T-helper 17 cell (primary cell): ENCODE measurements at places on chromosomes 5 and 9. TPM values are rescaled to one million over a fixed set of nuclear protein-coding genes. Genes with fewer than 3 reads are reported as not detected.

The GABRP gene
- total RNA-seq = not detected

- H3K36me3 ChIP-seq = no peaks in the 10 kb centered on the region
- no peak for DNase-seq
- peaks cover 23% of the 10 kb centered on the region for H3K4me1 ChIP-seq
- no peak overlapping the region for H3K4me3 ChIP-seq
- H3K27me3 ChIP-seq = peaks cover 5% of the 10 kb centered on the region
Observed at GRCh38 chr9:32345243-32345642, 39.2 kb upstream of the ACO1 start.

The MOB3B gene
- total RNA-seq = 0.42 TPM

- H3K4me1 ChIP-seq = no peaks in the 10 kb centered on the region
- H3K27ac ChIP-seq = no peak overlapping the region
- H3K27me3 ChIP-seq = no peaks in the 10 kb centered on the region
- no peak overlapping the region for H3K4me3 ChIP-seq
- no peaks in the 10 kb centered on the region for H3K36me3 ChIP-seq
Observed at GRCh38 chr9:115855458-115856133, 298.0 kb upstream of the PAPPA start.

DNA sequence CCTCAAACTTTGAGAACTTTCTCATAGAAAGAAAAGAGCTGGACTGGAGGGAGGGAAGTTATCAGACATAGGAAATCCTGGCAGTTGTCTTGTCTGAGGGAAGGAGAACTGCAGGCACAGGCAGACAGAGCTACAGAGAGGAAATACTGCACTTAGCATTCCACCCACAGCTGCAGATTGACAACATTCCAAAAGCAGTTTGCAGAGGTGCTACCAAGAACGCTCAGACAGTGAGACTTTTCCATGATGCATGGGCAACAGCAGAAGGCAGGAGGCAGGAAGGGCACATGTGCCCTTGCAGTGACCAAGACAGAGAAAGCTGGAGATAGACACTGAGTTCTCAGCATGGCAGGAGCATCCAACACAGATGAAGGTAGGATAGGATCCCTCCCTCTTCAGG lies 327.5 kb upstream of the ZNF462 start:
- H3K27ac ChIP-seq = no peak overlapping the region
- H3K4me3 ChIP-seq = no peak overlapping the region
- no peaks in the 10 kb centered on the region for H3K27me3 ChIP-seq
- DNase-seq = no peak
- no peaks in the 10 kb centered on the region for H3K4me1 ChIP-seq

The SPEF2 gene
- 4.5 TPM for total RNA-seq

The RAB14 gene
- total RNA-seq = 49.8 TPM

- peaks cover 3% of the 10 kb centered on the region for H3K4me1 ChIP-seq
- no peak overlapping the region for H3K4me3 ChIP-seq
- no peak overlapping the region for H3K27ac ChIP-seq
- H3K27me3 ChIP-seq = no peaks in the 10 kb centered on the region
Observed at GRCh38 chr9:95261890-95262289, 55.6 kb downstream of the FANCC start.

DNA sequence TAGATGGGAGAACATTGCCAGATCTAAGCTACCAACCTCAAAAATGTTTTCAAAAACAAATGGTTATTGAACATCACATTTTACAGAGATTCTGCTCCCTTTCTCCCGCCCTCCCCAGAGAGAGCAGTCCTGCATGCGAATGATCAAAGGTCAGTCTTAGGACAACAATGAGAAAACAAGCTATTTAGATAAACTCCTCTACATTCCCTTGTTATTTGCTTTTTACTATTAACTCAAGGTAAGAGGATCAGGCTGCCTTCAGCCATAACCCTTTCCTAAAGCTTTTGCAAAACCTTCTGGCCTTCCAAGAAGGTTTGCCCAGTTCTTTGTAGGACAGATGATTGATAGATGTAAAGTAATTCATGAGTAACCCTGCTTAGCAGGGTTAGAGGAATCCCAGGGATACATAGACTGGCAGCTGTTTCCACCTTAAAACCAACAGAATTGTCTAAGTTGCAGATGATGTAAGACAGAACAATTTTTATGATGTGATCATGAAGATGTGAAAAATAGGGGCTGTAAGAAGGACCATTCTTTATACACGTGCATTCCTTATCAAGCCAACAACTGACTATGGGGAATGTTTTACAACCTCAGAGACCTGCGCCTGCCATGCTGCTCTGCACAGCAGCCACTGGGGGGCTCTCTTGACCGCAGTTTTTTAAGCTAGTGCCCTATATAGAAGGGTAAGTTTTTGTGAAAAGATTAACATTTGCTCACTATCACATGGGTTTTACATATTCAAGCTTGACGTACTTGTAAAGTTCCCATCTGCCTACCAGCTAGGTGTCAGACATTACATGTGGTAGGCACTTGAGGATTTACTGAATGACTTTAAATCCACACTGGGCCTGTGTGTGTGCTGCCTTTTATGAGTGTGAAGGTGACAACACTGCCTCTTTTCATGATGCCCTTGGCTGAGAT lies 2.3 kb upstream of the ZNF782 start:
- H3K36me3 ChIP-seq = peaks cover 3% of the 10 kb centered on the region
- H3K27ac ChIP-seq = peak overlapping the region; percentile 16
- peak; percentile 48 for DNase-seq
- peaks cover 7% of the 10 kb centered on the region for H3K27me3 ChIP-seq
- no peak overlapping the region for H3K4me3 ChIP-seq
- peaks cover 26% of the 10 kb centered on the region for H3K4me1 ChIP-seq

- H3K4me3 ChIP-seq = no peak overlapping the region
- H3K4me1 ChIP-seq = no peaks in the 10 kb centered on the region
- no peaks in the 10 kb centered on the region for H3K36me3 ChIP-seq
- H3K27me3 ChIP-seq = peaks cover 26% of the 10 kb centered on the region
- DNase-seq = no peak
Observed at GRCh38 chr5:107425541-107426031, 245.2 kb downstream of the EFNA5 start.

DNA sequence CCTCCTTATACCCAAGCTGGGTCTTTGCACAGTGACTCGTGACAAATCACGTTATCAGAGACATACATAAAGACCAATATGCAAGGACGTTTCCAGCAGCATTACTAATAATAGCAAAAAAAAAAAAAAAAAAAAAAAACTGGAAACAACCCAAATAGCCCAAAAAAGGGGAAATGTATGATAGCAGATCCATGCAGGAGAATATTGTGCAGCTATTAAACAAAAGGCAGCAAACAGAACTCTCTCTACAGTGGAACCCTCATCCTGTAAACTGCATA lies 37.7 kb downstream of the C5orf15 start:
- no peak for DNase-seq
- peaks cover 6% of the 10 kb centered on the region for H3K27me3 ChIP-seq
- peaks cover 2% of the 10 kb centered on the region for H3K36me3 ChIP-seq
- H3K4me3 ChIP-seq = peak overlapping the region; percentile 78

DNA sequence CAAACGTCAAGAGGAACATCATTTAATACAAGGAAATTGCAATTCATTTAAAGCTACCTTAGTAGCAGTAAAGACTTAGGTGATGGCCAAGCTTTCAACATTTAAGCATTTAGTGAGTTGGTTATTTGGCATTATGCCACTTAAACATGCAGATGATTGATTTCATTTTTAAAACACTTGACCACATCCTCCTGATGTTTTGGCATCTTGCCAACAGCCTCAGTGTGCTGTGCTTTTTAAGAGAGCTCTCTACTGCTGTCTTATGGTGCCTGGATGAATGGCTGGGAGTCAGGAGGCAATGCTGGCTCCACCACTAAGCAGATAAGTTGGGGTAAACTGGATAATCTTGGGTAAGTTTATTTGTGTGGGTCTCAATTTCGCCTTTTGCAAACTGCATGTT lies 364.5 kb downstream of the MAN2A1 start:
- peaks cover 16% of the 10 kb centered on the region for H3K4me1 ChIP-seq
- no peaks in the 10 kb centered on the region for H3K36me3 ChIP-seq
- peaks cover 11% of the 10 kb centered on the region for H3K27me3 ChIP-seq

- H3K4me3 ChIP-seq = peak overlapping the region; percentile 92
- no peaks in the 10 kb centered on the region for H3K27me3 ChIP-seq
- H3K4me1 ChIP-seq = peaks cover 8% of the 10 kb centered on the region
- no peak for DNase-seq
- H3K36me3 ChIP-seq = no peaks in the 10 kb centered on the region
Observed at GRCh38 chr5:149732324-149733128, 2.4 kb downstream of the PPARGC1B start.

GRCh38 chr9:128903871-128904620 lies 16.7 kb upstream of the PHYHD1 start:
- peaks cover 34% of the 10 kb centered on the region for H3K4me1 ChIP-seq
- H3K27me3 ChIP-seq = no peaks in the 10 kb centered on the region

GRCh38 chr9:130461218-130461630 lies 16.5 kb downstream of the ASS1 start:
- H3K27me3 ChIP-seq = peaks cover 34% of the 10 kb centered on the region
- H3K4me3 ChIP-seq = no peak overlapping the region
- H3K4me1 ChIP-seq = peaks cover 3% of the 10 kb centered on the region

The QRFP gene
- not detected for total RNA-seq

DNA sequence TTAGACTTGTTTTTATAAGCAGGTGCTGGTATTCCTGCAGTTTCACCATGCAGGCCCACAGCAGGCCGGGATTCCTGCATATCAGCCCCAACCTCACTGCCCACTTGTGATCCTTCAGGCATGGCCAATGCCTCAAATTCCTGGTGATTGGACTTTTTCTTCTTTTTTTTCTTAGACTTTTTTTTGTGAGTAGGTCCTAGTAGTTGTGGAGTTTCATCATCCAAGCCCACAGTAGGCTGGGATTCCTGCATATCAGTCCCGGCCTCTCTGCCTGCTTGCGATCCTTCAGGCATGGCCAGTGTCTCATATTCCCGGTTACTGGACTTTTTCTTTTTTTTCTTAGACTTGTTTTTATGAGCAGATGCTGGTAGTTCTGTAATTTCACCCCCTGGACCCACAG lies 4.8 kb downstream of the TTF1 start:
- H3K4me3 ChIP-seq = no peak overlapping the region
- peaks cover 30% of the 10 kb centered on the region for H3K4me1 ChIP-seq
- peak overlapping the region; percentile 21 for H3K27ac ChIP-seq
- no peak for DNase-seq
- peaks cover 20% of the 10 kb centered on the region for H3K36me3 ChIP-seq

DNA sequence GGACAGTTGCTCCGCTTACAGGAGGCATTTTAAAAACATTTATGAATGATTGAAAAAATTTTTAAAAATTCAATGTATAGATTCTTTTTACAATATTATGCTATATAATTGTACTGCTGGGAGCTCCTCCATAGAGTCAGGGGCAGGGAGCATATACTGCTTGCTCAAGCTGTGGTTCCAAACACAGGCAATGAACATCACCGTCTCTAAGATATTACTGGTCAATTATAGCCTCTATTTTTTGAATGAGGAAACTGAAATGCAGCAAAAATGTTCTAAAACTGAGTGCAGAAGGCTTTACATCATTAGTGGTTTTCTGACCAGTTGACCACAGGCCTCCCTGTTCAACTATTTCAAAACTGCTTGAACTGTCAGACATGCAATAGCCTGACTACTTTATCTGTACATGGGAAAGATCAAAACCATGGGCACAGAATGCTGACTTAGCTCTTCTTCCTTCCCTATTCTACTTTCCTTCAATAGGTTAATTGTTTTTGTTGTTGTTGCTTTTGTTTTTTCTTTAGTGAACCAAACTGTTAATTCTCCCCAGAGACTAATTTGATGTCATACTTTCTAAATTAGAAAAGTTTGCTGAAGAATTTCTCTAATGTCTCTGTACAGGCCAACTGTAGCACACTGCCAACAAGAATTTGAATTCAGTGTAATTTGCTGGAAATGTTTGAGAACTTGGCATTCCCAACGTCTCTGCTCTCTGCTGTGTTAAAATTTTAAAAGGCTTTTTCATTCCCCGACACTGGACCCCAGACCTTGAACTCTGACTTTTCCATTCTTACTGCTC lies 107.6 kb upstream of the MPDZ start:
- H3K4me1 ChIP-seq = no peaks in the 10 kb centered on the region
- H3K27me3 ChIP-seq = no peaks in the 10 kb centered on the region
- no peaks in the 10 kb centered on the region for H3K36me3 ChIP-seq
- H3K4me3 ChIP-seq = no peak overlapping the region

DNA sequence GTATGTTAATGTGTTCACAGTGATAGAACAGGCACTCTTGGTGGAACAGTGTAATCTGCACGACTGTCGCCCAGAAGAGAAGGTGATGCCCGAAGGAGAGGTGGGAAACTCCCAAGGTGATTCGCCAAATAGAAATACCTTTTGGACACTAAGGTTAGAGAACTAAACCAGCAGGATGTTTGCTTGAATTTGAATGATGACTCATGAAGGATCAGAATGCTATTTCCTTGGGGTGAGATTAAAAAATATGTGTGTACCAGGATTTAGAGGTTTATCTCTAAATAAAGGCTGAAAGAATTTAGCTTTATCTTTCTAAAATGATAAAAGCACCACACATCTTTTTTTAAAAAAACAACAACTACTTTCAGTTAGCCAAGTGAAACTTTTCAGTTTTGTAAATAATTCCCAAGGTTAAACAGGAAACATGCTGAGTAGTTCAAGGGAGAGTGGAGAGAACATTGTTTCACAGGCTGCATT lies 297.4 kb upstream of the TAS2R1 start:
- H3K27me3 ChIP-seq = no peaks in the 10 kb centered on the region
- DNase-seq = no peak
- H3K27ac ChIP-seq = no peak overlapping the region
- no peaks in the 10 kb centered on the region for H3K36me3 ChIP-seq
- H3K4me1 ChIP-seq = no peaks in the 10 kb centered on the region

The GARNL3 gene
- 2.0 TPM for total RNA-seq

The HMCN2 gene
- 0.12 TPM for total RNA-seq

The NOP16 gene
- total RNA-seq = 19.2 TPM

DNA sequence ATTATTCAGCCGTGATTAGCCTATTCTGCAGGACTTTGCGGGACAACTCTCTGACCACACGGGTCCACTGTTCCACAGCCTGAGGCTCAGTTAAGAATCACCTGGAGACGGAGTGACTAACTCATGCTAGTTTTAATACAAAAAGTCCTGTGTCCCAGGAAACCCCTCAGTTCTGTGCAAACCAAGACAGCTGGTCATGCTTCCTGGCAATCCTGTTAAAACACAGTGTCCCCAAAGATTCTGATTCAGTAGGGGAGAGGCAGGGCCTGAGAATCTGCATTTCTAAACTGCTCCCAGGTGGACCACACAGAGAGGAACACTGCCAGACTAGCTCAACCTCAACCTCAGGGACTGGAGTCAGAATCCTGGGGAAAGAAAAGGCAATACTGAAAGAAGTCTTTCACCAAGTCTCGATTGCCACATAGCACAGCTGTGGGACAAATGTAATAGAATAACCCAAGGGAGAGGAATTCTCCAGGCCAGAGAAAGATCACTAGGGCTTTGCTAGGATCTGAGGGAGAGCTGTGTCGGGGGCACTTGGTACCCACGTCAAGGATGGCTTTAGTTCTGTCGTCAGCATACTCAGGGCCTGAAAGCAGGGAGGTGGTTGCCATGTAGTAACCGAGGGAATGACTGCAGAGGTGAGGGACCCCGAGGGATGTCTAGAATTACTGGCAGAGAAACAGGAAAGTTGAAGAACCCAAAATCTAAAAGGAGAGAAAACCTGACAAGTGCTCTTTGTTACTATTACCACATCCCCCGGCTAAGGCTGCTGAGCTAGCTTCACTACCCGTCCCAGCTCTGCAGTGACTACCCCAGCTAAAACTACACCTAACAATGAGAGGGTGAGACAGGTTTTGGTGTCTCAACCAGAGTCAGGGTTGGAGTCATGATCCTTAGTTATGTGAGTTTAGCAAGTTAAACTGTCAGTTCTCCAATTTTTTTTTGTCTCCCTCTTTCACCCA lies 8.6 kb downstream of the SUSD1 start:
- peak overlapping the region; percentile 65 for H3K27ac ChIP-seq
- no peak for DNase-seq
- no peak overlapping the region for H3K4me3 ChIP-seq
- no peaks in the 10 kb centered on the region for H3K27me3 ChIP-seq
- no peaks in the 10 kb centered on the region for H3K36me3 ChIP-seq

- H3K27ac ChIP-seq = no peak overlapping the region
- H3K36me3 ChIP-seq = no peaks in the 10 kb centered on the region
- H3K4me3 ChIP-seq = no peak overlapping the region
- DNase-seq = no peak
Observed at GRCh38 chr5:119708076-119708790, 78.9 kb downstream of the FAM170A start.

The GFPT2 gene
- total RNA-seq = 2.1 TPM
